ENCODE measurements at places on chromosomes 1 and 21.

DNA sequence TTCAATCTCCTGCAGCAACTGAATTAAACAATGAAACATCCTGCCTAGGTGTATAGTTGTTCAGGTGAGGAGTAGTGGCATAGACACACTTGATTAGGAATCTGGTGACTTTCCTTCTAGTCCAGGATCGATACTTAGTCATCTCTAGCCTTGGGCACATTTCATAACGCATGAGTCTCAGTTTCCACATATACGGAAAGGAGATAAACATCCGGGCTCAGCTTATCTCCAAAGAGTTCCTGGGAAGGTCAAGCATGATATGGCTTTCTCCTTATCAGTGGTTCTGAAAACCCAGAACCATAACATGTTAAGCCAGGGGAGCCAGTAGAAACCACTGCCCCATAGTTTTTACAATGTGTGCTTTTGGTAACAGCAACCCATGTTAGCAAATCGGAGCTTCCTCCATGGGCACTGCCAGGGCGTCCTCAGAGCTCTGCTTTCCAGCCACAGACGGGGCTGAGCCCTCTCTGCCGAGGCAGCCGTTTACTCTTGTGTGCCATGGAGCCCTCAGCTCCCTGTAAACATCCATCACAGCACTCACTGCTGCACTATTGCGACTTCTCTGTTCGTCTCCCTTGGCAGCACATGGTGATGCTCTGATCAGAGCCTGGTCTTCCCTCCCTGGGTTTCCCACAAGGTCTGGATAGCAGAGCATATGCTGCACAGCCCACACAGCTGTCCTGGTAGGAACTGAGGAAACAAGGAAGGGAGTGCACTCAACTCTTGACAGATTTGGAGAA lies 34.6 kb downstream of the RUNX1 start:
- DNase-seq = no peak

GRCh38 chr1:182957902-182958395 lies 5.0 kb upstream of the SHCBP1L start:
- DNase-seq = no peak

- DNase-seq = no peak
Observed at GRCh38 chr1:27220096-27220495, 14.3 kb upstream of the WDTC1 start.

GRCh38 chr1:180291004-180291403 lies 60.9 kb downstream of the LHX4 start:
- DNase-seq = no peak

DNA sequence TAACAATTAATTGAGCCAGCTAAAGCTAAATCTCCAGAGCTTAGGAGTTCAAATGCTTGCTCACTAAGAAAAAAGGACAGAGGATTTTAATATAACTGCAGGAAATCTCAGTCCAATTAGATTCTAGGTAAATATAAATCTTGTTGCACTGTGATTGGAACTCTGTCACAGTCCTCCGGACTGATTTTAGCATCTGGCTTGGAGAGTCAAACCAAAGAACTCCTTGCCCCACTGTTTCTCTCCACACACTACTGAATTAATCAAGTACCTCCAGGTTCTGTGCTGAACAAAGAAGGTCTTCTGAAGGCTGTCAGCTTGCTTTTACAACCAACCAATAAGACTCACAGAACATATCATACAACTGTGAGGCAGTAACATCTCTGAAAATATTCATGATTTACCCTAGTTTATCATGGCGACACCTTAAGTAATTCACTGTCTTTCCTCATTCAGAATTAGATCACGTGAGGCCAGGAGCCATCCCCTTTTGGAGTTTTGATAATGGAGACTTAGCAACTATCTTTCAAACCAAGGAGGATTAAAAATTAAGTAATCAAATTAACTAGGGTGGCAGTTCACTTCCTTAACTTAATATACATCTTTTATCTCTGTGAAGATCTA lies 176.0 kb downstream of the RERE start:
- no peak for DNase-seq

GRCh38 chr1:93607814-93608186 lies 73.8 kb downstream of the BCAR3 start:
- DNase-seq = no peak

GRCh38 chr1:232260861-232261260 lies 369.1 kb downstream of the SIPA1L2 start:
- DNase-seq = no peak

- DNase-seq = no peak
Observed at GRCh38 chr1:46180082-46180616, 3.9 kb upstream of the P3R3URF start.

GRCh38 chr1:32978854-32979253 lies 14.2 kb upstream of the RNF19B start:
- no peak for DNase-seq

DNA sequence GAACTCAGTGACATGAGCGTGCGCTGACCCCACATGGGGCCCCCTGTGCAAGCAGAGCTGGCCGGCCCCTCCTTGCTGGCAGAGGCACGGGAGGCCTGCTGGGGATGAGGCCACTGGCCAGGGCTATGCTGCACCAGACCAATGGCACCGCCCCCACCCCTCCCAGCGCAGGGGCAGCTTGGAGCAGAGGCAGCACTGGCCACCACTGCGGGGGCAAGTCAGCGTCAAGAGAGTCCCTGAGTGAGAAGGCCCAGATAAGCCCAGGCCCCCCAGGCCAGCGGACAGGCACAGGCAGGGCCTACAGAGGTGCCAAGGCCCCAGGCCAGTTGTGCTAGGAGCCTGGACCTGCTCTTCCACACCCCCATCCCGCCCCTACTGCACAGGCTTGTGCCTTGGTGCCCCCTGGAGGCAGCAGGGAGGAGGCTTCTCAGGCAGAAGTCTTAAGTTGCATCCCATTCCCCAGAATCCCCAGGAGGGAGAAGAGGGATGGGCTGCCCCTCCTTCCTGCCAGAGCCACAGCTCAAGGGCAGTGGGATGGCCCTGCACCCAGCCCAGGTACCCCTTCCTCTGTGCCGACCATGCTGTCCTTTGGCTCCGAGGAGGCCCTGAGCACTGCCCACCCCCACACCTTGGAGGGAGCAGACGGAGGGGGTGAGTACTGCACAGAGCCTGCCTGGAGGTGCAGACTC lies 35.8 kb downstream of the EPHX1 start:
- DNase-seq = no peak

GRCh38 chr21:32499249-32500055 lies 85.9 kb downstream of the TCP10L start:
- no peak for DNase-seq

DNA sequence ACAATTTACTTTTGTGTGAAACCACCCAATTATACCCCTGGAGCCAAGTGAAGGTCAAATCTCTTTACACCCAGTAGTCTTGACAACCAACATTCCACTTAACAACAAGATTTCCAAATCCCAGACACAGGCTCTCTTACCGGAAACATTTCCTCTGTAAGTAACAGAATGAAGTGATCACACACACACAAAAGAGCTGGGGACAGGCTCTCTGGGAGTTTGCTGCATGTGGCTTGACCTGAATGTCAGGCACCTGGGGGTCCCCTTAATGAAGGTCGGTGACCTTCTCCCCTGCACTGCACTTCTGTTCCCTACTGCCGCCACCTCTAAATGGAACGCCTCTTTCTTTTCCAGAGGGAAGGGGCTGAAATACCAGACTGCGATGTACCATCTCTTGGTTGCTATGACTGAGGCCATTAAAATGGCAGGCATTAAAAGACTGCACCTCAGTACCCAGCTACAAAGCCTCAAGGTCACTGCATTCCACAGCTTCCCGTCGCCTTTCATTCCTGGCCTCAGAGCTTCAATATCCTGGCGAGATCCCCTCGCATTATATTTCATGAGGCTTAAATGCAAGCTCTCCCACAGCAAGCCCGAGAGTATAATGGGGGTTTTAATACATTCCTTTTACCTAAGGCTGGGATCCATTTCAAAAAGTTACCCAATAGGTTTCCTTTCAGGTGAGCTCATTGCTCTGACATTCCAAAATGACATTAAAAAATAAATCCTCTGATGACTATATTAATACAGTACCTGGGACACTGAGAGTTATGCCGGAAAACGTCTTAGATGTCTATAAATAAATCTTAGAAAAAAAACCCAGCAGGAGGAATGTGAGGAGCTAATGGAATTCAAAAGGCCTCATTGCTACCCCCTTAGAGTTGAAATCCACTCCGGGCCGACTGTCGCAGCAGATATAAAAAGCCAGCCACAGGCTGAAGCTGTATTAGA lies 90.9 kb upstream of the DIRAS3 start:
- no peak for DNase-seq

- no peak for DNase-seq
Observed at GRCh38 chr1:83060221-83060620, 938.7 kb downstream of the TTLL7 start.

DNA sequence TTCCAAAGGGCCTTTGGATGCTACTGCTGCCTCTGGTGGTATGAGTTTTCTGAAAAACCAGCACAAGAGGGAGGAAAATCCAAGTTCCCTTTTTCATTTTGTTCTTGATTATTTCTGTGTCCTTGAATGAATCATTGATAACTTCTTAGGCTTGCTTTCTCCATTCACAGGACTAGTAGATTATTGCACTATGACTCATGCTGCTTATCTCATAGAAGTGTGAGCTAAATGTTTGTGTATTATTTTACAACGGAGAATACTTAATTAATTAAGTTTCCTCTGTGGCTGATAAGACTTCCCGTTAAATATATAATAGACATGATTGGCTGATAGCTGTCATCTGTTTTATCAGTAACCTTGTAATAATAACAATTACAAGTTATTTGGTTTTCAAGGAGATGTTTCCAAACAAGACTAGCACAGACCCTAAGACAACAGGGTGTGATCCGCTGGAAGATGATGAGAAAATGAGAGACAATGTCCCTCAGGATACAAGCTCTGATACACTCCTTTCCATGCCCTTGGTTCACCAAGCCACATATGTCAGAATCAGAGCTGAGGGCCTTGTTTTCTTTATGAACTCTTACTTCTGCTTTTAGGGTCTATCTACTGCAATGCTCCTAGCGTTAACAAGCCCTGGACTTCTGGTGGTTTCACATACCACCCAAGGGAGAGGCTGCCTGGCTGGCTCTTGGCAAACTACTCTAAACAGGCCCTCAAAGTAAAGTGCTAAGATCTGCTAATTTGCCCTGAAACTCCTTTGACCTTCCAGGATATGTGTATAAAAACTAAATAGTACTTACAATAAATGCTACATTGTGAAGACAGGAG lies 1078.3 kb downstream of the TTLL7 start:
- no peak for DNase-seq

GRCh38 chr1:148290881-148291280 lies 138.8 kb upstream of the NBPF11 start:
- no peak for DNase-seq

DNA sequence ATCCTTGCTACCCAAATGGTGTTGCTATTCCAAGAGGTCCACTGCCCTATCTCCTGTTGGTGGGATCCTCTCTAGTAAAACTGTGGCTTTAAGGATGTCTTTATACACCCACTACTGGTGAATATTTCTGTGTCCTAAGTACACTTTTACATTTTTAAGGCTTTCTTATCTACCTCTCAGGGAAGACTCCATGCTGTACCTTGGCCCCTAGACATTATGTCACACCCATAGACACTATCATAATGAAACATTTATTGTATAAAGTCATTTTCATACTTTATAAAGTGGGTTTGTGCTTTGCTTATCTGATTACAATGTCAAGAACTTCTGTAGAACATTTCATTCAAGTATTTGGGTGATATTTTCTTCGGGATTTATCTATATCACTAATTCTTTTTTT lies 270.3 kb upstream of the SNX7 start:
- no peak for DNase-seq

GRCh38 chr1:62724430-62724829 lies 36.2 kb upstream of the DOCK7 start:
- no peak for DNase-seq

DNA sequence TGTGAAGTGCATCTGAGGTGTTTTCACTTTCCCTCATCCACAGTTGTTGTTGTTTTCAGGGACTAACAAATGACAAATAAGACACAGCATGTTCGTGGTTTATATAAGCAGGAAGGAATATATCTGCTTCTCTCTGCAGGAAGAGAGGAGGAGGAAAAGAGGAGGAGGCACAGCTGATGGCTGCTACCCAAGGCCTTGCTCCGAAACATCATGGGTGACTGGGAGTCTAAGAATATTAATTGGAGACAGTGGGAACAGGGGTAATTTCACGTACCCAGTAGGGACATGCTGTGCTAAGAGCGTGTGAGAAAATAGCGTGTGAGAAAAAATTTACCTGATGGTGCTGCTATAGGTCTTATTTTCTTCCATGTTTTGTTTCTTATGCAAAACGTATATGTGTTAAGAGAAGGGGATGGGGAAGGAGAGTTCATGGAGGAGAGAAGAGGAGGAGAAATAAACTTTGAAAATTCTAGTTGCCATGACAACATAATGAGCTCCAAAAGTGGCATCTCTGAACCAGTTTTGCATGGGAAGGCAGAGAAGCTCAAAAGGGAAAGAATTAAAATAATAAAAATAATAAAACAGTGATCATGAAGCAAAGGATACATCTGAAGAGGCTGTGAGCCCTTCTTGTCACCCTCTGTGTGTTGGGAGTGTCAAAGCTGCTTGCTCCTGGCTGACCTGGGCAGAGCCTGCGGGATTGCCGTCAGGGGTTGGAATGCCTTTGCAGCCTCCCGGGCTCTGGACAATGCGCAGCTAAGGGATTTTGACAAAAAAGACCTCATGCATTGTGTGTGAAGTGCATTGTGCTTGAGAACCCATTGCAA lies 192.0 kb downstream of the CACNA1E start:
- DNase-seq = no peak

GRCh38 chr1:112849425-112850033 lies 106.5 kb downstream of the SLC16A1 start:
- no peak for DNase-seq

DNA sequence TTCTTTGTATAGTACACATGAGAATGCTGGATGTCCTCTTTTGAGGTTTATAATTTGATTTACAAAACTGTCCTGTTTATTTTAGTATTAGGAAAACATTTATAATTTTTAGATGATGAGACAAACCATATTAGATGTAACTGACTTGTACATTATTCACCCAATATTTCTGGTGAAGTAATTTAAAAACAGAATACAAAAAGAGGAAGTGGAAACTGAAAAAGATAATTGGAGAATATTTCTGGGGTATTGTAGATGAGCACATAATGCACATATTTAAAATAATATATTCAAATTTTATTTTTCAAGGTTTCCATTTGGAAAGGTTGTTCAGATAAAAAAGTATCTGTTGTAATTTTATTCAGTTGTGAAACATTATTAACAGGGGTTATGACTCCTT lies 40.7 kb downstream of the XPR1 start:
- no peak for DNase-seq

DNA sequence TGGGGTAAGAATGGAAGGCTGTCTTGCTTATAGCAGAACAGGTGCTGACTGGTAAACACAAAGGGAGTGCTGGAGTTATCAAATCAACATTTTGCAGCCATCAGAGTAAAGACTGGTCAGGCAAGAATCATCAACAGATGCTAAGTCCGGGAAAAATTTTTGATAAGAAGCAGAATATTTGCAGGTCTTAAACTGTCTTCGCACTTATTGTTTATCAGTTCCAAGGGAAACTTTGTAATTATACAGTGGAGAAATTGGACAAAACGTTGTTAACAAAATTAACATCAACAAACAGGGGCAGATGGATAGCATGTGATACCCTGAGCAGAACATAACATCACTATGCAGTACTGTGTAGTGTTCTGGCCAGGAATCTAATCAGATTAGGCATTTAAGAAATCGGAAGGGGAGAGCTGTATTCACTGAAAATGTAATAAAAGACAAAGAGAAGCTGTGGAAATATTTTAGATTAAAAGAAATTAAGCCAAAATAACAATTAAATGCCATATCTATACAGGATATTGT lies 127.1 kb downstream of the DAB1 start:
- no peak for DNase-seq

GRCh38 chr1:103283841-103284669 lies 175.7 kb upstream of the COL11A1 start:
- no peak for DNase-seq

GRCh38 chr1:236144446-236145150 lies 2.3 kb downstream of the GPR137B start:
- no peak for DNase-seq

All from activated naive CD4-positive, alpha-beta T cell (primary cell).